Stimulated activated CD8-positive, alpha-beta memory T cell treated with anti-CD3 and anti-CD28 coated beads, Interleukin-7, amount 100 ng/mL, for 4 hours (primary cell): ENCODE measurements at places on chromosomes 2 and 18.

GRCh38 chr2:60966507-60967405 is 50.8 kb upstream of the PEX13 start:
- DNase-seq = no peak

- no peak for DNase-seq
Observed at GRCh38 chr18:45332871-45333270, 282.4 kb upstream of the SLC14A2 start.

GRCh38 chr18:10231220-10231619 is 223.2 kb upstream of the APCDD1 start:
- DNase-seq = no peak

GRCh38 chr2:164542581-164543021 is 78.7 kb downstream of the GRB14 start:
- DNase-seq = no peak

DNA sequence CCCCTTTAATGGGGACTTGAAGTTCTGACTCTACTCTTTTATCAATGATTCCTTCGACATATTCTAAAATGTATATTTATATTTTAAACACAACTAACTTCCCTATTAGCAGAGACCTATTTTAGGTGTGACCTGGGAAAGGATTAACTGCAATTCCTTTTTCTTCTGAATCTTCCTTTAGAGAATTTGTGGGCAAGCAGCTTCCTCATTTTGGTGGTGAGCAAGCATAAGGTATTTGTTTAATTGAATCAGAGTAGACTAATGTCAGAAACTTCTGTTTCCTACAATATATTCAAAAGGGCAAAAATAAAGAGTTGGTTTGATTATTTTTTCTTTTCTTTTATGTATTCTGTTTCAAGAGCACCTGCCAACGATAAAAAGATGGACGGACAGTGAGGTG is 237.0 kb downstream of the IKZF2 start:
- DNase-seq = no peak

GRCh38 chr2:174172802-174173355 is 75.5 kb downstream of the OLA1 start:
- DNase-seq = no peak

GRCh38 chr2:173185437-173185836 is 109.8 kb downstream of the MAP3K20 start:
- no peak for DNase-seq

GRCh38 chr2:213022987-213023386 is 128.4 kb downstream of the IKZF2 start:
- no peak for DNase-seq

- DNase-seq = no peak
Observed at GRCh38 chr2:113187771-113188170, 14.0 kb downstream of the PSD4 start.

- no peak for DNase-seq
Observed at GRCh38 chr2:236970656-236971010, 115.1 kb upstream of the COPS8 start.

GRCh38 chr2:50765146-50765545 is 266.8 kb downstream of the NRXN1 start:
- no peak for DNase-seq
